ENCODE measurements at places on chromosomes 7 and 10.

GRCh38 chr10:63114031-63114814 lies 18.9 kb upstream of the NRBF2 start:
- DNase-seq: no peak

DNA sequence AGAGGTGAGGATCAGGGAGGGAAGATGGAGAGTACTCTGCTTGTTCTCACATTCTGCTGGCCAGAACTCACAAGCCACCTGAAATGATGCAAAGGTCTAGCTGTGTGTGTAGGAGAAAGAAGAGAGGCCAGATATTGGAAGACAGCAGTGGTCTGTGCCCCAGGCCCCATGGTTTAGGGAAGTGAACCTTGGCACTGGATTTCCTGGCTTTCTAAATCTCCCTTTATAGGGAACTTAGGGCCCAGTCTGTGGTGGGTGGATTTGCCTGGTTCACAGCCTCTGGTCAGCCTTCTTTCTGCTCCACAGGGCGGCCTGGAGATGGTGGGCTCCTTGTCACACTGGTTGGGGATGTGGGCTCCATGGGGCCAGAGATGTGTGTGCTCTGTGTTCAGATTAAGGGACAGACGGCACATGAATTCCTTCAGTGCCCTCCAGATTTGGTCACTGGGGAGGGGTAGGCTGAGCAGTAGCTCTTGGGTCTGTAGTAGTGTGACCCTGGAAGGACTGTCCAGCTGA lies 9.5 kb upstream of the SH2D4B start:
- DNase-seq: no peak

DNA sequence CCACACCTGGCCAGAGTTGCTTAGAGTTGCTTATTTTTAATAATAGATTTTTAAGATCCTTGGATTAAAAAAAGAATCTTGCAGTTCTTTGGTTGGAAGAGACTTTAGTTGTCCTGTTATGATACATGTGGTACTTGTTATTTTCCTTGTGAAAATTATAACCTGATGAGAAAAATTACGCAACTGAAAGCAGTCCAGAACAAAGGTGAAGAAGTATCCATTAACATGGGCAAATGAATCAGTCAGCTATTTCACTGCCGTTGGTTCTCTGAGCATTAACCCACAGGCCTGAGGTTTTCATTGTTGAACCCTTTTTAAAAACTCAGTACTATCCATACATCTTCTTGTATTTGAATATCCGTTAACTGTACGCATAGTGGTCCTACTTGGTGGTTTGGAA lies 68.2 kb downstream of the GALNT11 start:
- DNase-seq: no peak

DNA sequence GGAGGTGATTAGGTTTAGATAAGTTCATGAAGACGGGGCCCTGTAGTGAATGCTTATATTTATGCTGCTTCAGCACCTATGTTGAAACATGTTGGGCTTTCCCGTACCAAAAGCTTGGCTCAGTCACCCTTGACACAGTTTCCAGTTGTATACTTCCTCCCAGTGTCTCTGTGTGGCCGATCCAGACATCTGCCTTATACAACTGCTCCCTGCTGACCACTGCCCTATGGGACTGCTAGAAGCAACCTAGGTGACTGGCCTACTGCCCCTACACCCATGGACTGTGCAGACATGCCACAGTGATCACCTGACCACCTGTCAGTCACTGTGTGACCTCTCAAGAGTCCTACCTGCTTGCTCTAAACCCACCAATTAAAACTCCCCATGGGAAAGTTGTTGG lies 22.6 kb upstream of the TSPAN13 start:
- DNase-seq: no peak

GRCh38 chr7:42104231-42104630 lies 132.8 kb downstream of the GLI3 start:
- no peak for DNase-seq

- DNase-seq: peak; percentile 66
Observed at GRCh38 chr7:134605978-134606923, 40.4 kb upstream of the BPGM start.

GRCh38 chr7:51007551-51008505 lies 225.1 kb upstream of the GRB10 start:
- DNase-seq: no peak

DNA sequence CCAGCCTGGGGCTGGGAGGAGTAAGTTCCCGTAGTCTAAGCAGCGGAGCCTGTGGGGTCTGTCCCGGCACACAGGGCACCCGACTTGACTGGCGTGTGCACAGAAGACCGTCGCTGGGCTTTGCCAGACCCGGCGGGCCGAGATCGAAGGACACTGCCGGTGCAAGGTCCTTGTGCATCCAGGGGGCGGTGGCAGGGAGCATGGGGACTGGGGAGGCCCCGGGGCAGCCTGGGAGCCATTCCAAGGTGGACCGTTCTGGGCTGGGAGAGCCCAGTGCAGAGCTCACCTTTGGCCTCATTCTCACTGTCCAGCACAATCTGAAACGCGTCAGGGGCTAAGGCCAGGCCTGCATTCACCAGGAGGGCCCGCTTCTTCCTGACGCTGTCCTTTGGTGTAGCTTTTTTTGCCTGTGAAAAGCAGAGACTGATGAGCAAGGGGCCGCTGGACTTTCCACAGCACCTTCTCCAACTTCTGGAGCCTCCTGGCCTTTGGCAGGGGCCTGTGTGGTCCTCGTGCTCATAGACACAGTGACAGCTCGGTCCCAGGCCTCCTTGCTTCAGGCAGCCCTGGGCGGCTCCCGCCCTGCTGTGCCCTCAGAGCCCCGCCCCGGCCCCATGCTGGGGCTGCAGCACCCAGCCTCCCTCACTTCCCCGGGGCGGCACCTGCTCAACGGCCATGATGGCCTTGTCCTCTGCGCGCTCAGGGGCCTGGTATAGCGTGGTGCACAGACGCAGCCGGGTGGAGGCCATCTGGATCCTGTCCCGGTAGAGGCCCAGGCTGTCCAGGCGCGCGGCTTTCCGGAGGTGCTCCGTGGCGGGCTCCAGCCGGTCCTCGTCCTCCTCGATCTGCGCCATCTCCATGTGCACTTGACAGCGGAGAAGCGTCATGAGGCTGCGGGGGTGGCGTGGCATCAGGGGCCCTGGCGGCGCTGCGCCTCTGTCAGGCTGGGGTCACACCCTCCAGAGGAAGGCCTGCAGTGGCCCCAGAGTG lies 20.3 kb downstream of the CFAP46 start:
- no peak for DNase-seq

DNA sequence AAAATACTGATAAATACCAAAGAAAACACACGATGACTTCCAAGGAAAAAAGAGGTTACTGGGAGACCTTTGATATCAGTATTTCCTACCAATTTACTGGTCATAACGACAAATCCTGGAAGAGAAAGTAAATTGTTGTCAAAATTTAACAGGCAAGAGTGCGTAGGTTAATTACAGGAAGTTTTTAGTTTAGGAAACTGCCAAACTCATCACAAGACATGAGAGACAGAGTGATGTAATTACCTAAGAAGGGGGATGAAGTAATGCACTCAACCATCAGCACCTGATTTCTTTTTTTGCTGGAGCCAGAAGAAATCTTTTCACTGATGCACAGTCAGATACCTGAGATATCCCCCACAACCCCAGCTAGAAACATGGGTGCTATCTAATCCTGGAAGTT lies 16.8 kb downstream of the MACC1 start:
- DNase-seq: no peak

DNA sequence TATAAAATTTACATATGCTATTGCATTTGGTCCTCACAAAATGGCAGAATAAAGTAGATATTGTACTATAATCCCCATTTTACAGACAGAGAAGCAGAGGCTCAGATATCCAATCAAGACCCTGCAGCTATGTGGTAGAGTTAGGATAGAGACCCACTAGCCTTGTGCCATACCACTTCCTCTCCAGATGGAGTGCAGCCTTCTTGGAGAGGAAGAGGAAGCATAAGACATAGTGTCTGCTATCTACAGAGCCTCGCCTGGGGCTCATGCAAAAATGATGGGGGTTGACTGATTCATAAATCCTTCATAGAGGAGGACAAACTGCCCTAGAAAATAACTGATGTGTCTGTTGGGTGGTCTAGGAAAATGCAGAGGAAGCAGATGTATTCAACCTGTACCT lies 447.3 kb downstream of the KCNMA1 start:
- DNase-seq: no peak

- no peak for DNase-seq
Observed at GRCh38 chr7:126589068-126589684, 663.6 kb downstream of the GRM8 start.

GRCh38 chr7:44935016-44935415 lies 43.8 kb downstream of the MYO1G start:
- no peak for DNase-seq

DNA sequence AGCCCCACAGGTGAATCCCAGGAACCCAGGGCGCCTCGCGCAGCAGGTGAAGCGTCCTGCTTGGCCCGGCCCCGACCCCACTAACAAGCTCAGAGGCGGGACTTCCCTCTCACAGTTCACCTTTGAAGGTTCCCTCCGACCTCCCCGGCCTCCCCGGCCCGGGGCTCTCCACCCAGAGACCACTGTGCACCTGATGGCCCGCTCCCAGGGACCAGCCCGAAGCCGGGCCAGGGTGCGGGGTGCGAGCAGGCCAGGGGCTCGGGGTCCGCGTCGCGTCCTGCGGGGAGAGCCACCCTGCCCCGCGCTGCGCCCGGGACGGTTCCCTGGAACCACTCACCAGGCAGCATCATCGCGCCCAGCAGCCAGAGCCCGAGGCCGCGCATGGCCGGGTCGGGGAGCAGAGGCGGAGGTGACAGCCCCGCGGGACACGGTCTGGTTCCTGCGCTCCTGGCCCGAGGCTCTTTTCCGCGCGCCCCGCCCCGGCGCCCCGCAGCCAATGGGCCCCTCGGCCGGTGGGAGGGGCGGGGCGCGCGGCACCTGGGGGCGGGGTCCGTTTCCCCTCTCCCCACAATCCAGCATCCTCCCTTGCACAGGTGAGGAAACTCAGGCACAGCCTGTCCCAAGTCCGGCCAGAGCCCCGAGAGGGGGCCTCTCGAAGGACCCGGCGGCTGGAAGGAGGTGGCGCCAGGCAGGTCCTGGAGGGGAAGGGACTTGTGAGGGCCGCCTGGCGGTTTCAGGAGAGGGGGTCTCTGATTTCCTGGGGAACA lies at the start of gene ADAM8:
ADAM8 (minus strand) TSS at position 434 of the 767 bp plus-strand sequence; CDS start at position 383, 51 bp downstream.
- peak; percentile 73 for DNase-seq

DNA sequence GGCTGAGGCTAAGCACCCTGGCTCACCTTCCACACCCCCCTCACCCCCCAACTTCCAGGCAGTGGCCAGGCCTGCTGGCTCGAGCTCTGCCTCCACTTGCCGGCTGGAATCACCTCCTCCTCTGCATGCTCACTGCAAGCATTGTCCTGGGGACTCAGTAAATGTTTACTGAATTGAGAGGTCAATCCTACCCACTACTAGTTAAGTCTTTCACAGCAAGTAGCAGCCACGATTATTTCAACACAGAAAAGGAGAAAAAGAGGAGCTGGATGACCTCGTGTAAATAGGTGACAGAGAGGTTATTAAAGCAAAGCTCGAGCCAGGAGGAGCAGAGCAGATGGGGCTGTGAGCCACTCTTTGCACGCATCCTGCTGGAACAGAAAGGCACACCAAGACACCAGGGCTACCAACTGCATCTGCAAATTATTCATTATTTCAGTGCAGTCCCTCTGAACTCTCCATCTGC lies 32.1 kb downstream of the HIPK2 start:
- peak; percentile 50 for DNase-seq

GRCh38 chr10:43120929-43121314 lies 17.3 kb upstream of the CSGALNACT2 start:
- DNase-seq: no peak

GRCh38 chr7:36115448-36116321 lies 37.4 kb upstream of the EEPD1 start:
- DNase-seq: no peak

GRCh38 chr7:99762680-99763327 lies 21.2 kb downstream of the CYP3A4 start:
- DNase-seq: no peak

DNA sequence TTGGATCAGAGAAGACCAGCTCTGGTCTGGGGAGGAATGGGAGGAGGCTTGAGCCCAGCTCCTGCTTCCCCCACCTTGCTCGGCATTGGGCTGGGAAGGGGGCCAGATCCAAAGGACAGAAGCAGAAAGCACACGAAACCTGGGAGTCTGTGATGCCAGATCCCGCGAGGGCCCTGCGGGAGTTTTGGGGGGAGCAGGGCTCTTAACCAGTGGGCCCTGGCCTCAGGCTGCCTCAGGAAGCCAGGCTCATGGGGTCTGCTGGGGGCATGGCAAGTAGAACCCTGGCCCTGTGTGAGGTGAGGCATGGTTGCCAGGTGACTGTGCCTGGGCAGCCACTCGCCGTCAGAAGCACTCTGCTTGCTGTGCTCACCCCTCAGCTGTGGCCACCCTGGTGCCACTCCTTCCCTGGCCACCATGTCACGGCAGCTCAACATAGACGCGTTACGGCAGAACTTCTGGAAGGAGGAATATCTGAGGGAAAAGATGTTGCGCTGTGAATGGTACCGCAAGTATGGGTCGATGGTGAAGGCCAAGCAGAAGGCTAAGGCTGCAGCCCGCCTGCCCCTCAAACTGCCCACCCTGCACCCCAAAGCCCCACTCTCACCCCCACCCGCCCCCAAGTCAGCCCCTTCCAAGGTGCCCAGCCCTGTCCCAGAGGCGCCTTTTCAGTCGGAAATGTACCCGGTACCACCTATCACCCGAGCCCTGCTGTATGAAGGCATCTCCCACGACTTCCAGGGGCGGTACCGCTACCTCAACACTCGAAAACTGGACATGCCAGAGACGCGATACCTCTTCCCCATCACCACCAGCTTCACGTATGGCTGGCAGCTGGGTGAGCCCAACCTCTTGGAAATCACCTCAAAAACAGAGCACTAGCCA lies 3.6 kb downstream of the ATP6V1F start:
- no peak for DNase-seq

DNA sequence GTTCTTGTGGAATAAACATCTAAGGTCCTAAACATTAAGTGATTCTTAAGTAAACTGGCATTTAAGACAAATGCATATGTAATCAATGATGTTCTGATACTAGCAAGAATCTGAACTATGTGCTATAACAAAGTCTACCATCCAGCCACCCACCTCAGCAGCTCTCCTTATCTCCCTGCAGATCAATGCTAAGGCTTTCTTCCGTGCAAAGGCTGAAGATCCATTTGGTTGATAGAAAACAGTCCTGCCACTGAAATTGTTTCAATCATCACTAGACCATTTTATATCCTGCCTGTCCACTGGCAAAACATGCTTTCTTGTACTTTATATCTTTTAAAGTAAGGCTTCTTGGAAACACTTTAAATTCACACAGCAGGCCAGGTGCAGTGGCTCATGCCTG lies 6.3 kb upstream of the SMKR1 start:
- no peak for DNase-seq

DNA sequence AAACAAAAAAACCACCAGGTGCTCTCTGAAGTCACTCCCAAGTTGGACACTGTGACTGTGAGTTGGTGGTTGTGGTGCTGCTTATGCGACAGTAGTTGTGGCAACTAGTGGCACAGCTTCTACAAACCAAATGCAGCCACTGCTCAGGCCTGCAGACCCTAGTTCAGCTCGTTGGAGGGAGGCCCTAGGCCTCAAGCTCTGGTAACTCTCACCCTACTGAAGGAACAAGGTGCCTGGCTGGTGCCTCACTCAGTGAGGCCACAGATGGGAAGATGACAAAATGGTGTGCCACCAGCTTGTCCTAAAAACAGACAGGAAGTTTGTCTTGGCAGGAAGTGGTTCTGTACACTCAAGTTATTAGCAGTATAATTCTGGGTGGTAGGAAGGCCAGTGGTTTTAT lies 45.3 kb upstream of the RAPGEF5 start:
- DNase-seq: no peak

- no peak for DNase-seq
Observed at GRCh38 chr10:89537364-89537763, 2.0 kb upstream of the SLC16A12 start.
